ENCODE measurements at places on chromosomes 5 and 9.

GRCh38 chr5:112549127-112549526, 130.1 kb upstream of the EPB41L4A start:
- DNase-seq: no peak

- no peak for DNase-seq
Measured at GRCh38 chr9:86187121-86187520, 72.3 kb downstream of the C9orf153 start.

GRCh38 chr9:125332527-125332926, 70.9 kb downstream of the GAPVD1 start:
- DNase-seq: no peak

- DNase-seq: no peak
Measured at GRCh38 chr9:134995792-134996120, 78.0 kb upstream of the FCN1 start.

DNA sequence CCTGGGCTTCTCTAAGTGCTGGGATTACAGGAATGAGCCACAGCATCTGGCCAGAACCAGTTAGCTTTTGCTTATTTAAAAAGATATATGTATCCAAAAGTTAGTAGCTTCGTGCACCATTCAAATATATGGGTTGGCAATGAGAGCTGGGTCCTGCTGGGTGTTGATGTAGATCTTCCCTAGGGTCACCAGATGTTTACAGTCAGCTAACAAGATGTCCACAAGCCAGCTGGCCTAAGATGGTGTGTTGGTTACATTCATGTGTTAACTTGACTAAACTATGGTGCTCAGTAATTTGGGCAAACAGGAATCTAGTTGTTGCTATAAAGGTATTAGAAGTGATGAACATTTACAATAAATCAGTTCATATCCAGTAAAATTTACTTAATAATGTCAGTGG, 948.6 kb upstream of the EDIL3 start:
- no peak for DNase-seq

DNA sequence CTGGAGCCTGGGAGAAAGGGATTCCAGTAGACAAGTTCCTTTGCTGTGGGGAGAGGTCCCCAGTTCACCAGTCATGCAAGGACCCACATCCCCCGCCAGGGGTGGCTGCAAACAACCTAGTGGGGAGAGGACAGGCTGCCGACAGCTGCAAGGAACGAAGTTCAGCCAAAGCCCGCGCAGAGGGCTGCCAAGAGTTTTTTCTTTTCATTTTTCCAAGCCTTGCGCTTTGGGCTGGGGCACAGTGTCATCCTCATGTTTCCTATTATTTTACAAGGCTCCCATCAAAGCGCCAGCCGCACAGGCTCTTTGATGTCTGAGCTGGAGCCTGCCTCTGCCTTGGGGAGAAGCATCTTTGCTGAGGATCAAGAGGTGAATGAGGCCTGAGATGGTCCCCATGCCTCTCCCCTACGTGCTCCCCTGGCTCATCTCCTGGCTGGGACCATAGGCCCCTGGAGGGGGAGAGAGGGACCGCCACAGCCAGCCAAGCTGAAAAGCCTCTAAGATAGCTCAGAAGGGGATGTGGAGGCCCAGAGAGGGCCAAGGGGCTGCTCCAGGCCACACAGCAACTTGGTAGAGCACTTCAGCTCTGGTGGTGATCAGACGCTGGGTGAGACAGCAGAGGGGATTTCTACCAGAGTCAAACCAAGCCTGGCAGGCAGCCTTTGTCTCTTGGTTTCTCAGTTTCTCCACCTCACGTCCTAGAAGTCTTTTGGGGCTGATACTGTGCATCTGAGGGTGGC, 50.4 kb upstream of the SYNPO start:
- no peak for DNase-seq

- no peak for DNase-seq
Measured at GRCh38 chr9:86795047-86795442, 152.3 kb downstream of the GAS1 start.

GRCh38 chr9:103942200-103942599, 151.9 kb upstream of the SMC2 start:
- DNase-seq: no peak

GRCh38 chr9:69555802-69556201, 116.4 kb downstream of the APBA1 start:
- DNase-seq: no peak

- DNase-seq: no peak
Measured at GRCh38 chr5:124661317-124662141, 84.9 kb downstream of the ZNF608 start.

- DNase-seq: no peak
Measured at GRCh38 chr5:154351566-154351965, 94.2 kb upstream of the SAP30L start.

DNA sequence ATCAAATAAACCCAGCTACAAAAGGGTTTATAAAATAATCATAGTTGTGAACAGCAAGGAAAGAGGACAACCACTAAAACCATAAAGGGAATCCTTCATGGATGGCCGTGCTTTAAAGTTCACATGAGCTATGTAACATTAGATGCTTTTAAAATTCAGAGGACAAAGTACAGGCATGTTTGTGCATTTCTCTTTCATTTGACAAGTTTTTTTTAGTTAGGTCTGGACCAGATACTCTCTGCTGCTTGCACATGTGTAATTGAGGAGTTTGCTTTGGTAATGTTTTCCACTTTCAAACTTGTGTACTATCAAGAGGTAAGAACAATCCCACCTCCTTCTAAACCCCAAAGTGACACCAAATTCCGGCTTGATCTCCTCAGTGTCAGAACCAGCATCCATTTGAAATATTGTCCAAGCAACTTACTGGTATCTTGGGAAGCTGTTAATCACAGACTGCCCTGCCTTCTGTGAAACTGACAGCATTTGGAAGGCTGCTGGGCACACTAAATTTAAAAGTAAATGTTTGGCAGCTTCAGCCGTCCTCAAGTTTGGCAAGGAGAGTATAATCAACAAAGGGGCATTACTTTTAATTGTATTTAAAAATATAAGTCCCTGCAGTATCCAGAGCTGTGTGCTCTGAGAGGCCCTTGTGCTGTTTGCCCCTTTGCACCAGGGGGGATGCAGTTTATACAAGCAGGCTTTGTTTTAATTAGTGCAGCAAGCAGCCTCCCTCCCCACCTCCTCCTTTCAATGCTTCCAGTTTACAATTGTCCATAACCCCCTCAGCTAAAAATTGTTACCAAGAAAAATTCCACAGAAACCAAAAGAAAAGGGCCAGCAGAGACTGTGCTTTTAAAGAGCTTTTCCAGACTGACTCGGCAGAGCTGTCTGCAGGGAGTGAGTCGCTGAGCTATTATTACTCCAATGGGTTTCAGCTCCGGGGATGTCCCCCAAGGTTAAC, 328.3 kb upstream of the MPDZ start:
- DNase-seq: no peak

DNA sequence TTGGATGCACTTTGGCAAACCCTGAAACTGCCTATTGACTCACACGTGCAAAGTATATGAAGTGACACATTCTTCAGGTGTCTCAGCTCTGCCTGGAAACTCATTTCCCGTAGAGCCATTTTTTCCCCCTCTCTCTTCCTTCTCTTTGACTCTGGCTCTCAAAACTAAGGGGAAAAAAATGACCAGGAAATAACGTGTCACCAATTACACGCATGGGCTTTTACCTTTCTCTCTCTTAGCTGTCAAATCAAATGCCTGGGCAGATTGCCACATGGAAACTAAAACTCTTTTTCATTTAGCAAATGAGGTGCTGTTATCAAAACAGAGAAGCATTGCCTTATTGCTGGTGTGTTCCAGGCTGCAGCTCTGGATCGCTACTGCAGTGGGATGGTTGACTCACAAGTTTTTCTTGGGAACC, 18.3 kb upstream of the IFNK start:
- DNase-seq: no peak

DNA sequence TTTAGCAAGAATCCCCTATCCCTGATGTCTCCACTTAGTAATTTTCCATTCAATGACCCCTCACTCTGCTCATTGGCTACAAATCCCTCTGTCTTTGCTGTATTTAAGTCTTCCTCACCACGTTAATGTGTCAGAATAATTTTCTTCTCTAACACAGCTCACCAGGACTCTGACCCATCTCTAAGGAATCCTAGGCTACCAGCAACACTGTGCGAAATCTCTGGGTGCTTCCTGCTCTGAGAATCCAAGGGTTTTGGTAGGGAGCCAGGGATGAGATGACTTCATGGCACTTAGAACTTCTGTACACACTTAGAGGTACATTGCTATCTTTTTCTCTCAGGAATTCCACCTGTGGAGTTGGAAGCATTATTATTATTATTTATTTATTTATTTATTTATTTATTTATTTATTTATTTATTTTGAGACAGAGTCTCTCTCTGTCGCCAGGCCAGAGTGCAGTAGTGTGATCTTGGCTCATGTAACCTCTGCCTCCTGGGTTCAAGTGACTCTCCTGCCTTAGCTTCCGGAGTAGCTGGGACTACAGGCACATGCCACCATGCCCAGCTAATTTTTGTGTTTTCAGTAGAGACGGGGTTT, 53.5 kb downstream of the FOXI1 start:
- DNase-seq: no peak

DNA sequence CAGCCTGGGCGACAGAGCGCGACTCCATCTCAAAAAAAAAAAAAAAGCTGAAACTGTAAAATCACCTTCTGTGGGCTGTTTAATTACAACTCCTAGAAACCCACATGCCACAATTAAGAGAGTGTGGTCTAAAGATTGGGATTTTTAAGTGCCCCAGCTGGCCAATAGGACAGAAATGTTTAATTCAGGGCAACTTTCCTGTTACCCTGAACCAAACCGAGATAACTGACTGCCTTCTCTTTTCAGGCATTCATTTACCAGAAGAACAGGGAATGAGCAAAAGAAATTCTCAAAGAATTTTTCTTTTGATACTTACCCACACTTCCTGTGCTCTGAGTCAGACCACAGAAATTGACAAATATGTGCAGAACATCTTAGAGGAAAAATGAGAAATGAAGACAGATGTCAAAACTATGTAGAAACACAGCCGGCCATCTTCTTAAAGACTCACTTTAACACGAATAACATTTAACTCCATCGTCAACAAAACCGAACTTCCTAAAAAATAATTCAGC, 221.3 kb upstream of the DAPK1 start:
- no peak for DNase-seq

DNA sequence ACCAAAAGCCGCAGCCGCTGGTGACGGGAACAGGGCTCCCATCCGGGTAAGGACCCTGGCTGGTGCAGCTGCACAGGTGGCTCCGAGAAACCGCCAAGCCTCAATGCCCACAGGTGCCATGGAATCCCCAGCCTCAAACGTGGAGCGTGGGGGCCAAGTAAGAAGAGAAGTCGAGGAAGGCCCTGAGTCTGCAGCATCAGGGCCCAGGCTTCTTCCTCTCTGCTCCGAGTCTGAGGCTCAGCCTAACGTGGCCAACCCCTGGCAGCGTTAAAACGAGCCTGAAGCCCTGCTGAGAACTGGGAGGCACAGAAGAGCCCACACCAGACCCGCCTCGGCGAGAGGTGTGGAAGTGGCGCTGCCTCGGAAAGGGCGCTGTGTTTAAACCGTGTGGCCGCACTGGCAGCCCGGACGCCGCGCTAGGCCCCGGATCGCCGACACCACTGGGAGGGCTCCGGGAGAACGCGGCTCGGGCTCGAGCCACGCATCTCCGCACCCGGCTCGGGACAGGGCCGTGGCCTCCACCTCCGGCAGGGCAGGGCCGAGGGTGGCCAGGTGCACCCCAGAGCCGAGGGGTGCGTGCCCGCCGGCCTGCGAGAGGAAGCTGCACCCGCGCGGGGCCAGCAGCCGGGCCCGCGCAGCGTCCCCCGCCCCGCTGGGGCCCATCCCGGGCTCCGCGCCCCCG, 730 bp downstream of the ZMYND19 start:
- no peak for DNase-seq

DNA sequence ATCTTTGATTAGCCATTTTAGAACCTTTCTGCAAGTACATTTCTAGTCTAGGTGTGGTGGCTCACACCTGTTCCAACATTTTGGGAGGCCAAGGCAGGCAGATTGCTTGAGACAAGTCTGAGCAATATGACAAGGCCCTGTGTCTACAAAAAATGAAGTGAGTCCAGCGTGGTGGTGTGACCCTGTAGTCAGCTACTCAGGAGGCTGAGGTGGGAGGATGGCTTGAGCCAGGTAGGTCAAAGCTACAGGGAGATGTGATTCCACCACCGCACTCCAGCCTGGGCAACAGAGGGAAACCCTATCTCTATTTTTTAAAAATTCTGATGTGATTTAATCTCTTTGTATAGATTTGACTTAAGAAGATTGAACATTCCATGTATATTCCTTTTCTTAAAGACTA, 95.7 kb upstream of the FAM120A start:
- no peak for DNase-seq

- no peak for DNase-seq
Measured at GRCh38 chr9:77946969-77947620, 84.5 kb downstream of the GNAQ start.

DNA sequence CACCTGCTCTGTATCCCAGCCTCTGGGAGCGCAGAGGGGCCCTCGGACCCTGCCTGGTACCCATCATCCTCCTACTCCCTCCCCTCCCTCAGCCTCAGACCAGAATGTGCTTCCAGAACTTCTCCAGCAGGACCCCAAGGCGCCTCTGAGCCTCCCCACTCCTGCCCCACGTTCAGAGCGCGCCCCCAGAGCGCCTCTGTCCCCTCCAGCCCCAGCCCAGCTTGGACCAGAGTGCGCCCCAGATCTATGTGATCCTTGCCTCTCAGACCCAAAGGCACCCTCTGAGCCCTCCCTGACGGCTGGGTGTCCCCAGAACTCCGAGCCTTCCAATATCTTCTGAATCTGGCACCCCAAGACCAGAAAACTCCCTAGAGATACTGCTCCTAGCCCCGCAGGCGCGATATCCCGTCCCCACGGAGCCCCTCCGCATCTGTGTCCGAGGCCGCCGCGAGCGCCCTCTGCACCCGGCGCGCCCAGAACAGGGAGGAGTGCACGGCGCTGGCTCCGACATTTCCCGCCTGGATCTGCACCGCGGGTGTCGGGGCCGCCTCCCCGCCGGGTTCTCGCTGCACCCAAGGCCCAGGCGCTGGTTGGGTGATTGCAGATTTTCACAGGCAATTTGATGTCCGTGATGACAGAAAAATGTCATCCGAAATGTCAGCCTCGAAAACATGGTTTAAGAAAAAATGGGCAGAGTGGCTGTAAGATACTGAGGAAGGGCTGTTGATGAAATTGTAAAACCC, 522 bp downstream of the BHMT start:
- DNase-seq: no peak

- no peak for DNase-seq
Measured at GRCh38 chr5:10366310-10367272, 13.1 kb downstream of the MARCHF6 start.

- DNase-seq: no peak
Measured at GRCh38 chr9:38434853-38435252, 10.6 kb upstream of the IGFBPL1 start.

- no peak for DNase-seq
Measured at GRCh38 chr9:91174772-91175171, 186.9 kb downstream of the AUH start.

All from stimulated activated CD4-positive, alpha-beta T cell treated with anti-CD3 and anti-CD28 coated beads, TNF-alpha, amount 100 ng/mL, for 4 hours (primary cell).